HCEC 1CT (cell line): ENCODE measurements at places on chromosomes 4 and X.

GRCh38 chr4:2958446-2958845 is 4.8 kb downstream of the NOP14 start:
- DNase-seq: no peak

DNA sequence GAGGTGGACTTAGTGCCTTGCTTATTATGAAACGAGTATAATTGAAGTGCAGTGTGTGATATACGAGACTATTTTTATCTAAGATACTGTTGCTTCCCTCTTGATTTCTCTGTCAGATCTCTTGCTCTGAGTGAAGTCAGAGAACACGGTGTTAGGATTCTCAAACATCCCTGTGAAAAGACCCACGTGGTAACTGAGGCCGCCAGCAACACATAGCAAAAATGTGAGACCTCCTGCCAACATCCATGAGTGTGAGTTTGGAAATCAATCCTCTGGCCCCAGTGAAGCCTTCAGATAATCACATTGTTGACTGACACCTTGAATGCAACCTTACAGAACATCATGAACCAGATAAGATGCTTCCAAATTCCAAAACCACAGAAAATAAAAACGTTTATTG is 954.4 kb downstream of the FAT4 start:
- no peak for DNase-seq

GRCh38 chr4:2261110-2261852 is 628 bp downstream of the MXD4 start:
- peak; percentile 35 for DNase-seq

DNA sequence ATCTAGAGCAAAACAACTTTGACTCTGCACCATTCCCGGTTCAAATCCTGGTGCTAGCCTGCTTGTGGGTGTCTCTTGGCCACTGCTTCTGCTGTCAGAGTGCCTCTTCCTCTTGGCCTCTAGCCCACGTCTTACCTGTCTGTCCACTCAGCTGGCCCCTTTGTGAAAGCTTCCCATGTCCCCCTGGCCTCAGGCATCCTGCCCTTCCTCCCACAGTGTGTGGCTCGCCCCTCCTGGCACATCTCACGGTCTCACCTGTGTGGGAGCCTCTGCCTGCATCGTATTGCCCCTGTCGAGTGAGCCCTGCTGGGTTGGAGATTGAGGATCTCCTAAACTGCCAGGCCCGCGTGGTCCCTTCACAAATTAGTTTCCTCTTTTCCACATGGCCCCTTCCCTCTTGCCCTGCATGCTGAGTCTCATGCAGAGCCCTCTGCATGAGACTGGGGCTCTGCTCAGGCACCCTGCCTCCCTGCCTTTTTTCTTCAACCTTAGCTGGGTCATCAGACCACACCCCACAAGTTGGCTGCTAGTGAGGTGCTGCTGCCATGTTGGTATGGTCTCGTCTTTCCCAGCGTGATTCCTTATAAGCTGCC is 53.7 kb upstream of the TADA2B start:
- no peak for DNase-seq

- DNase-seq: no peak
Measured at GRCh38 chr4:180710628-180711337, 1532.4 kb upstream of the TENM3 start.

- no peak for DNase-seq
Measured at GRCh38 chr4:163878336-163879121, 384.0 kb downstream of the TMA16 start.

DNA sequence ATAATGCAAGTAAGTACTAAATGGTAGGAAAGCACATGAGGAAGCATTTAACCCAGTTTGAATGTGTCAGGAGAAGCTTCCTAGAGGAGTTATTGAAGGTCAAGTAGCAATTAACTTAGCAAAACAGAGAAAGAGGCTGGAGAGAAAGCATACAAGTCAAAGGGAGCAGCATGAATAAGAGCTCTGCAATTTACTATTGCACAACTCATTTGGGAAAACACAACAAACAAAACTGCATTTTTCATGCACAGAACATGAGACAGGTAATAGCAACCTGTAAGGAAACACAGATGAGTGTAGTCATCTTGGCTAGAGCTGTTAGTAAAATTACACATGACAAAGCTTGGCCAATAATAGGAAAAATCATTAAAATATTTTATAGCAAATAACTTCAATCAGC is 538.1 kb downstream of the PPP4R3C start:
- DNase-seq: no peak

GRCh38 chr4:128501239-128501638 is 213.6 kb upstream of the PGRMC2 start:
- no peak for DNase-seq

- no peak for DNase-seq
Measured at GRCh38 chrX:151039351-151039750, 56.2 kb downstream of the HMGB3 start.

GRCh38 chr4:178941975-178942374 is 1499.7 kb upstream of the AGA start:
- DNase-seq: no peak

- DNase-seq: no peak
Measured at GRCh38 chr4:3410401-3411135, 31.2 kb upstream of the HGFAC start.

DNA sequence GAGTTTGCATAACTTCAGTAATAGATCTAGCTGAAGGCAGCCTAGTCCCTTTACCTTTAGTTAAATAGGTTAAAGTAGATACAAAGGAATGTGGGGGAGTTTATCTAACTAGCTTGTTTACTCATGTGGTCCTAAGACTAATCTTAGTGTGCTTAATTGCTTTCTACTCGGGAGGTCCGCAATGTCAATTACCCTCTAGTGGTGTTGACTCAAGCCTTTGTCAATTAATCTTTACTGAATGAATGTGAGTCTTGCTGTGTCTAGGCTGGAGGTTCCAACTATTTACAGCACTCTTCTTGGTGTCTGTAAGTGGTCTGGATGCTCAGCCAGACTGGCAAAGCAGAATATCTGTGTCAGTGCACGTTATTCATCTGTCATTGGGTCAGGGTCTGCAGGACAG is 17.9 kb upstream of the YTHDC1 start:
- no peak for DNase-seq

DNA sequence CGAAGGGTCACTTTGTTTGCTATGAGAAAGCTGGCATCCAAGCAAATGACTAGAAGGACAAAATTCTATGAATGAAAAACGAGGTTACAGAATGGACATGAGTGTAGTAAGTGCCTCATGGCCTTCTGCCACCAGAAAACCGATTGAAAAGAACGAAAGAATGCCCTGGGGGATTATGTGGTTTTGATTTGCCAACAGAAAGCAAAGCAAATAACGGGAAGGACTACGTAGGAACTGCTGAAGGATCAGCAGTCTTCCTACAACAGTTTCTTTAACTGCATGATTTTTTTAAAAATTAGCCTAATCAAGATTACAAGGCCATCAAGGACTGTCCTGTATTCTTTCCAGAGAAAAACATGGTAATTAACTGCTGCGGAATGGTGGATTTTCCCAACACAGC is 50.6 kb downstream of the NRK start:
- DNase-seq: no peak

- DNase-seq: no peak
Measured at GRCh38 chr4:25892796-25893195, 21.2 kb upstream of the SMIM20 start.

GRCh38 chr4:15006416-15007024 is 4.2 kb downstream of the CPEB2 start:
- peak; percentile 29 for DNase-seq

- no peak for DNase-seq
Measured at GRCh38 chr4:185374027-185374426, 21.7 kb downstream of the LRP2BP start.

GRCh38 chr4:17687237-17687857 is 72.9 kb downstream of the MED28 start:
- DNase-seq: no peak

DNA sequence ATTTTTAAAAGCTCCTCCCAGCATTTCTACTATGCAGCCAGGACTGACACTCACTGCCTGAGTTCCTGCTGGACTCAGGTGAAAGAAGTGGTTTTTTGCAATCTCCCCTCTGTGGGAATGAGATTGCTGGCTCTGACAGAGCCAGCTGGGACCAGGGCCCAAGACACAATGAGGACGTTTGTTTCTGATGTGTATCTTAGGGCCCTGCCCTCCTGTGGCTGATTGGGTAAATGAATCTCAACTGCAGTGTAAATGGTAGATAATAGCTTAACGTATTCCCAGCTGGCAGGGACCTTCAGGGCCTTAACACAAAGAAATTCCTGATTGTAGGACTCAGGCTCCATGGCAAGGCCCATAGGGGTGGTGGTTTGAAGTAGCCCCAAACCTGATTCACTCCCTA is 85.8 kb upstream of the PRPS1 start:
- peak; percentile 41 for DNase-seq

GRCh38 chr4:181541396-181541795 is 701.8 kb upstream of the TENM3 start:
- DNase-seq: no peak

GRCh38 chr4:70954032-70954431 is 39.4 kb upstream of the DCK start:
- no peak for DNase-seq

DNA sequence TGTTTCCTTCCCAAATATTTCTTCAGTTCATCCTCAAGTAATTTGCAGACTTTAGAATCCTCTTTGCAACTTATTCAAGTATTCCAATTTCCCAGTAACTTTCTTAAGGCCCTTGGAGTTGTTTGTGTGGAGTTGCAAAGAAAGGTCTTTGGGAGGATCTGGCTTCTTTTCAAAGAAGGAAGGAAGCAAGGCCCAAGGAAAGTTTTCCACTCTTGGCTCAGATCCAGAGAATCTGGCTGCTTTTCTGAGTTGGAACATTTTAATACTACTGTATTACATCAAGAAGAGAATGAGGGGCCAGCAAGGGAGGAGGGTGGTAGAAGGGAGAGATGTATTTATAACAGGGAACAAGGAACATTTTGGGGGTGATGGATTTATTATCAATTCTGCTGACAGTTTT is 10.5 kb downstream of the CDX4 start:
- DNase-seq: no peak

DNA sequence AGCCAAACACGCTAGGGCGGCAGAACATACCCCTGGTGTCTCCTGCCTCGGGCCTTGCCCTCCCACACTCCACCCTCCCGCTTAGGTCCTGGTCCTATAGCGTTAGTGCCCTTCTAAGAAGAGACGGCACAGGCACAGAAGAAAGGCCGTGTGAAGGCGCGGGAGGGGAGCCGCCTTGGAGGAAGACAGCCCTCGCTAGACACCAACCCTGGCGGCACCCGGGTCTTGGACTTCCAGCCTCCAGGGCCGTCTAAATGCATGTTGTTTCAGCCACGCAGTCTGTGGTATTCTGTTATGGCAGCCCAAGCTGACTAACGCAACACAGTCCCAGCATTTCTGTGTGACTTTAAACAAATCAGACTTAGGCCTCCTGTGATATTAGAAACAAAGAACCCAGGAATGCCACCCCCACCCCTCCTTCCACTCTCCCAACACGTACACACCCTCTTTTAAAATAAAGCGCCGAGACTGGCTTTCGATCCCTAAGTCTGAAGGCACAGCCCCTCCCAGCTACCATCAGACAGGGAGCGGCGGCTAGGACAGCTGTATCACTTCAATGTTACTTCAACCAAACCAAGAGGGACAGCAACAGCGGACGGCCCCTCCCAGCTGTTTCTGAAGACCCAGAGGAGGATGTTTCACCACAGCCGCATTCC is 128.0 kb downstream of the AFAP1 start:
- peak; percentile 71 for DNase-seq

DNA sequence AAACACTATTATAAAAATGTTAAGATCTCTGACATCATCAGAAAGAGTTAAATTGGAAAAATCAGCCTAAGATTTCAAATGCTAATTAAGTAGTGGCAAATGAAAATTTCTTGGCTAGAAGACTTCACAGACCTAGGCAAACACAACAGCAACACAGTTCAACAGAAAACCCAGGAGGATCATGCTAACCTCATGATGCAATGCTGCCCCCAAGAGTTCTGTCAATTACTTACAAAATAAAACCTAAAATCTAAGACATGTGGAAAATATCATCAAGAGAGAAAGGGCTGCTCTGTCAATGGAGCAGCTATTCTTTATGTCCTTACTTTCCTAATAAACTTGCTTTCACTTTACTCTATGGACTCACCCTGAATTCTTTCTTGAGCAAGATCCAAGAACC is 21.0 kb downstream of the S100G start:
- peak; percentile 31 for DNase-seq

GRCh38 chr4:123378794-123379193 is 17.8 kb upstream of the SPRY1 start:
- DNase-seq: no peak

GRCh38 chr4:77015390-77015789 is 60.4 kb downstream of the CCNI start:
- peak; percentile 1 for DNase-seq

GRCh38 chrX:40496728-40497127 is 84.0 kb upstream of the ATP6AP2 start:
- DNase-seq: no peak

DNA sequence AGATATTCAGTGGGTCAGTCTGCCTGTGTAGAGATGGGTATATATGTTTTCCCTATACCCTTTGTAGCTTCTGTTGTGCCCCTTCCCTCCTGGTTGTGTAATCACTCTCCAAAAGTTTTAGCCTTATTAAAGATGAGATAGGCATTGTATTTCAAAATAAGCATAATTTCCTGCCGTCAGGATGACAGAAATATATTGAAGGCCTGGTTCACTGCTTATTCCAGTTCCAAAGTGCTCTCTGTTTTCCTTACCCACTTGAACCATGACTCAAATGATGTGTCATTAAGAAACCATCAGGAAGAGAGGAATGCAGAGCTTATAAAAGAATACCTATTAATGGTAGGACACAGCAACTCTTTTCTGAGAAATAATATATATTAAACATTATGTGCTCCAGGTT is 178.5 kb downstream of the GABRB1 start:
- peak; percentile 80 for DNase-seq

DNA sequence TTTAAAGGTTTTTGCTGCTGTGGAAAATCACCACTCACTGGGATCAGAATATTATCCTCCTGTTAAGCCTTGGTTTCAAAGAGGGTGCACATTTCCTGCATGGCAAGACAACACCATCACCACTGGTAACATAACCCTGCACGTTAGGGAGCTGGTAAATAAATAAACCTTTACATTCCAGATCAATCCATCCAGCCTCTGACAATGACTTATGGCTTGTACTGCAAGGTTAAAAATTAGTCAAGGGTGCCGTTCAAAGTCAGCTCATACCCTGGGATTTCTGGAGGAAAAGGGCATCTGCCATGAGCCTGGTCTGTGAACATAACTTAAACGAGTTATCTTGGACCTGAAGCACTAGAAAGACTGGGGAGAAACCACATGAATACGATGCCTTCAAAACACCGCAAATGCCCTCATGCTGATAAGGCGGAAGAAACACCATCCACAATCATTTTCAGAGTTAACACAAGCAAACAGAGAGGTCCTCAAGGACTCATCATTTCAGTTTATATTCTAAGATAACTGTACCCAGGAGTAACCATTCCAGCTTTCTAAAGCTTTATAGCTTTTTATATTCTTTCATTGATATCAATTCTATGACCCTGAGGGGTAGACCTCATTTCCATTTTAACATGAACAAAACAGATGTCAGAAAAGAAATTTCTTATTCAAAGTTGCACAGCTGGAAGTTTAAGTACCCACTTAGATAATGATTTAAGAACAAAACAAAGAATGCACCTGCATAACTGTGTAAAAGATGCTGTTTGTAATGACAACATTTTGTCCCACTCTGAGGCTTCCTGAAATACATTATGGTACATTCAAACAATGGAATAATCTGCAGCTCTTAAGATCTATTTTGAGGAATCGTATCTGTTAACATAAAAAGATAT is 103.1 kb downstream of the NPNT start:
- DNase-seq: no peak
